Left kidney (tissue), 8 donors: ENCODE measurements at places on chromosomes 2 and 18. TPM values are rescaled to one million over a fixed set of nuclear protein-coding genes. Genes with fewer than 3 reads are reported as not detected.

Gene ANKRD29
- polyA plus RNA-seq = 0.93 TPM

Gene SGPP2
- 17.4 TPM for polyA plus RNA-seq

Gene MARCO
- not detected for polyA plus RNA-seq

Gene DLX2
- polyA plus RNA-seq = not detected

Gene ARID5A
- polyA plus RNA-seq = 3.1 TPM

Gene IL1A
- polyA plus RNA-seq = 0.17 TPM
